ENCODE measurements at places on chromosomes 1 and 21. TPM values are rescaled to one million over a fixed set of nuclear protein-coding genes. Genes with fewer than 3 reads are reported as not detected.

The CSF1 gene
- 6.9 TPM for polyA plus RNA-seq

The NHLH1 gene
- polyA plus RNA-seq = 0.10 TPM

The WDR26 gene
- polyA plus RNA-seq = 94.5 TPM

The FAF1 gene
- polyA plus RNA-seq = 52.6 TPM

DNA sequence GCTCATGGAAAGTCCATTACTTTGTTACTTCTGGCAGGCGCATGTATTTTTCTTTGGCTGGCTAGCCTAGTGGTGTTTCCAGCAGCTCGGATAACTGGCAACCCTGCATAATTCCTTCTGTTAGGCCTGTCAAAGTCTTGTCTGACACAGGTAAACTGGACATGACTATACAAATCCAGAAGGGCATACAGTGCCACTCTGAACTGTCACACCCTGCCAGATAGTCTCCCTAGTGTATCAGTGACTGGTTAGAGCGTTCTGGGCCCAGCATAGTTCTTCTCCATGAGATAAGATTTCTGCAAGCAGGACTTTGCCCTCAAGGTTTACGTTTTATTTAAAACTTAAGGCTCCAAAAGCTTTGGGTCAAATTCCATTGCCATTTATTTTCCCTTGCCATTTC, 177.7 kb upstream of the GORAB start:
- no peak for DNase-seq

DNA sequence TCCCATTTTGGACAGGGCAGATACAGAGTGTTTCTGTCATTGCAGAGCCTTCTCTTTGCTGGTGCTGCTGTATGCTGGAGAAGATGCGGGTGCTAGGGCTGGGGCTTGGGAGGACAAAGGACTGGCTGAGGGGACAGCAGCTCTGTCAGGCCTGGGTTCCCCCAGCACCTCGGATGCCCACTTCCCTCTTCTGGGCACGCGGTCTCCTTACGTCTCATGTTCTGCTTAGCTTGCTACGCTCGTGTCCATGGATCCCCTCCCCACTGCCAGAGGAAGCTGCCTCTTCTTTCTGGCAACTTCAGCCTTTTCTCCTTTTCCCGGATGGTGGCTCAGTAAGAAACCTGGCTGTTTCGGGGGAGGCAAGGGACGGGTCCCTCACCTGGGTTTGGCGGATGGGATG, 75.7 kb downstream of the ARHGEF10L start:
- DNase-seq = no peak

GRCh38 chr1:218383681-218384080, 38.5 kb downstream of the TGFB2 start:
- no peak for DNase-seq

- DNase-seq = no peak
These were observed 2.9 kb upstream of the FBXO6 start for GRCh38 chr1:11661103-11661502.

DNA sequence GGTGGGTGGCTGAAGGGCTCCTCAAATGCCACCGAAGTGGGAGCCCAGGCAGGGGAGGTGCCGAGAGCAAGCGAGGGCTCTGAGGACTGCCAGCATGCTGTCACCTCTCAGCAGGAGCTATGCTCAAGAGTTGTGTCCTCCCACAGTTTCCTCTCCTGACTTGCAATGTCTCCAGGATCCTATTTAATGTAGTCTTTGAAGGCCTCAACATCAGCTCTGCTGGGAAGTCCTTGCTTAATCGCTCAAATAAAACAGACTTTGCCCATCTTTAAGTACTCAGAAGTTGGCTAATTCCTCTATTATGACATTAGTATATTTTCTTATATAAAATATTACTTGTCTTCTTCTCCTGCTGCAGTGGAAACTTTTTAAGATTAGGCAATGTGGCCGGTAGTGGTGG, 154.2 kb upstream of the NRIP1 start:
- DNase-seq = no peak

- no peak for DNase-seq
These were observed 32.4 kb upstream of the AGPAT3 start for GRCh38 chr21:43832648-43833047.

DNA sequence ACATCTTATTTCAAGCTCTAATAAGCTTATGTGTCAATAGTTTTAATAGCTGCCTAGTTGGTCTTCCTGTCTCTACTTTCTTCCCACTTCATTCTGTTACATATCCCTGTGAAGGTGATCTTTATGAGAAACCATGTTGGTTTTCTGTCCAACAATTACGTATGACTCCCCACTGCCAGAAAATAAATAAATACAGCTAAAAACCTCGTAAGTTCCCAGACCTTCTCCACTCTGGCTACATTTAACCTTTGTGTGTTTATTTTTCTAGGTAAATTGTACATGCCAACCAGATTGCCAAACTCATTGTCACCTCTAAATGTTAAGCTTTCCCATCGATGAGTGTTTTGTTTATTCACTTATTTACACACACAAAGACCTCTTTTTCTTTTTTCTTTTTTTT, 147.2 kb downstream of the CRB1 start:
- no peak for DNase-seq

- DNase-seq = no peak
These were observed 94.8 kb downstream of the TGFBR3 start for GRCh38 chr1:91791103-91791502.

DNA sequence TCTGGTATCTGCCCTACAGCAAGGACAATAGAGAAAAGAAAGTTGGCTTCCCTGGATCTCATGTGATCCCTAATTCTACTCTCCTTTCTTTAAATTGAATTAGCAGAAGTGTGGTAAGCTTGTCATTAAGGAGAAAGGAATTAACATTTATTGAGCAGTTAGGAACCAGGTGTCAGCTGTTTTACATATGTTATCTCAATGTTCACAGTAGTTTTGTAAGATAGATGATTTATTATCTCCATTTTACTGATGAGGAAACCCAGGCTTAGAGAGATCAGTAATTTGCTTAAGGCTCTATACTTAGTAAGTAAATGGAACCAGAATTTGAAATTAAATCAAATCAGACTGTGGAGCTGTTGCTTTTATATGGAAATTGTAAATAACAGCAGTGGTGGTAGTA, 8.0 kb downstream of the XPR1 start:
- no peak for DNase-seq

DNA sequence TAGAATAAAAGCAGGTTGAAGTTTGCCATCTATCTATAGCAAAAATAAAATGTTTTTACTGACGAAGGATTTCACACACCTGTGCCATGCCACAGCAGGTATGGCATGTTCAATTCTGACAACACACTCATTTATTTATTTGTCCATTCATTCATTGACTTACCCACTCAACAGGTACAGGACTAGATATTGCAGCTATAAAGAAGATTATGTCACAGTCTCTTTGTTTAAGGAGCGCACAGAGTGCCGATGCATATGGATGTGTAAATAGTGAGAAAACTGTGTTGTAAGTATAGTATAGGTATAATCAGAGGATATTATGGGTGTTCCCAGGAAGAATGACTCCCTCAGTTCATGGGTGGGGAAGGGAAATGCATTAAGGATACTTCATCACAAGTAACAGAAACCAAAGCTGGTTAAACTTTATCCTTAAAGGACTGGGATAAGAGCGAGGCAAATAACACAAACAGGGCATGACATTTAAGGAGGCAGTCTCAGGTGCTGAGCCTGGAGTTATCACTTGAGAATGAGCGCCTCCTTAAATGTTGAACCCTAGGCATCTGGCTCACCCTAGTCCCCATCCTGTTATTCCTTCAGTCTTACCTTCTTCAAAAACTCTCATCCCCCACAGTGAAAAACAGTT, 7.9 kb upstream of the ZRANB2 start:
- DNase-seq = no peak

GRCh38 chr1:22320587-22321344, 130.9 kb upstream of the ZBTB40 start:
- no peak for DNase-seq

DNA sequence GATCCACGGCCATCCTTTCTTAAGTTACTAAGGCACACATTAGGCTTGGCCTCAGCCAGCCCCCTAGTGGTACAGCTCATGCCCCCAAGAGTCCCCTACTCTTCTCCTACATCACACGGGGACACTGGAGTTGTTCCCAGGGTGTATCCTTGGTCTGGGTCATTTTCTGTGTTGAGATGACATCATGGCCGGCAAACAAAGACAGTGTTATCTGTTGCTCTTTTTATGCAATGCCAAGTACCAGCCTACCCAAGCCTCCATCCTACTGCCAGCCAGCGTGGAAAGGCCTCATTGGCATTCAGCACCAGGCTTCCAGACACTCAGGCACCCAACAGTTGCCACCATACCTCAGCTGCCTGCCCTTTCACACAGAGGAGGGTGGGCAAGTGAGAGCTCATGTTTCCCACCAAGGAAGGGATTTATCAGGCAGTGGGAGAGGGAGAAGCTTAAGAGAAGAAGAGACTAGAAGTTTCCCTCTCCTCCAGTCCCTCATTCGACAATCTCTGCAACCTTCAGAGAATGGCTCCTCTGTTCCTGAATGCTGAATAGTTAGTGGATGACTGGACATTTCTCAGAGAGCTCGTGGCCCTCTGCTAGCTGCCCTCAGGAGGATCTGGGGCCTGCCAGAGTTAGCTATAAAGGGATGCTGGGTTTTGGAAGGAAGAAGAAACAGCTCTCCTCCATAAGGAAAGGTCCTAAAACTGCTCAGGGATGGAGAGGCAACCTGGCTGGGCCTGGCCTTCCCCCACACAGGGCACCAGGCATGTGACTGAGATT, 17.7 kb downstream of the CBR1 start:
- no peak for DNase-seq

- DNase-seq = no peak
These were observed 738 bp downstream of the CAMK1G start for GRCh38 chr1:209584231-209584672.

DNA sequence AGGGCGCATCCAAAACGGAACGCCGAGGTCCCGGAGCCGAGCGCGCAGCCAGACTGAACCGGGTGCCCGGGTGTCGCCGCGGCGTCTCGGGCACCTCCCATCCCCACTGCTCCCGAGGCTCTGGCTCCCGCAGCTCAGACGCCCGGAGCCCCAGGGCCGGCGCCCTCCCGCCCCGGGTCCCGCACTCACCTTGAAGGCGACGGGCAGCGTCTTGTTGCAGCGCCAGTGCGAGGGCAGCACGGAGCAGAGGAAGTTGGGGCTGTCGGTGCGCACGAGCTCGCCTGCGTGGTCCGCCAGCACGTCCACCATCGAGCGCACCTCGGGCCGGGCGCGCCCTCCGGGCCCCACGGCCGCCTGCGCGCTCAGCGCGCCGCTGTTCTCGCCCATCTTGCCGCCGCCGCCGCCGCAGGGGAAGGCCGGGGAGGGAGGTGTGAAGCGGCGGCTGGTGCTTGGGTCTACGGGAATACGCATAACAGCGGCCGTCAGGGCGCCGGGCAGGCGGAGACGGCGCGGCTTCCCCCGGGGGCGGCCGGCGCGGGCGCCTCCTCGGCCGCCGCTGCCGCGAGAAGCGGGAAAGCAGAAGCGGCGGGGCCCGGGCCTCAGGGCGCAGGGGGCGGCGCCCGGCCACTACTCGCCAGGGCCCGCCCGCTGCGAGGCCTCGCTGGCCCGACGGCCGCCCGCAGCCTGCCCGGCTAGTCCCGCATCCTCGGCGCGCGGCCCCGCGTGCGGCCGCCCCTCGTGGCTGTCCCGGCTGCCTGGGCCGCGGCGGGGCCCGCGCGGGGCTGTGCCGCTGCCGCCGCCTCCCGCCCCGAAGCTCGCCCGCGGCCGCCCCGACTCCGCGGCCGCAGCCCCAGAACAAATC, 447 bp downstream of the RUNX3 start:
- no peak for DNase-seq

- DNase-seq = no peak
These were observed 5.5 kb downstream of the RNF223 start for GRCh38 chr1:1068517-1069055.

DNA sequence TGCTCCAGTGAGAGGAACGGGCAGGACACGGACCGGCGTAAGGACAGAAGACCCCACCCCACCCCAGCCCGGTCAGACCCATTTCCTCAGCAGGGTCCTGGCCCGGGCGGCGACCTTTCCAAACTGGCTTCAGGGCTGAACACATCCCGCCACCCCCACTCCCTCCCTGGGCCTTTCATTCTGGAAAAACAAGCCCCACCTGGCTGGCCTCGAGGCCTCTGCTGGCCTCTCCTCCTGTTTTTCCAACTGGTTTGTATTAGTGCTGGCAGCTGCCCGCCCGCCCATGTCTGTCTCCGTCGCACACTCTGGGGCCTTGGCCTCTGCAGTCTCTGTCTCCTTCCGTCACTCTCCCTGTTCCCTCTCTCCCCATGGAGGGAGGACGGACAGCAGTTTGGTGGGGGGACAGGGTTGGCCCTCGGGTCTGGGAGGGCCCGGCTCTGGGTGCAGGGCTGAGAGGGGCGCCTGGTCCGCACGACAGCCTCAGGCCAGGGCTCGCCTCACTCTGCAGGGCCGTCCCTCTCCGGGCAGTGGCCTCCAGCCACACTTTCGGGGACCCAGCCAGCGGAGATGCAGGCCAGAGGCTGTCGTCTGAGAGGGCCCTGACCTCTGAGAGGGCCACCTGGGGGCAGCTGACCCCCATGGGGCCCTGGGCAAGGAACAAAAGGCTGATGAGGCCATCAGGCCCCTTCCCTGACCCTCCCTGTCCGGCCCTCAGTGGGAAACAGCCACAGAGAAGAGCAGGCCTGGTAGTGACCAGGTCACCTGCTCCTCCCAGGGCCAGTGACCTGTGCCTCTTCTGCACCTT, 1.5 kb upstream of the MXRA8 start:
- no peak for DNase-seq

- no peak for DNase-seq
These were observed 5.6 kb upstream of the DDOST start for GRCh38 chr1:20666804-20667203.

DNA sequence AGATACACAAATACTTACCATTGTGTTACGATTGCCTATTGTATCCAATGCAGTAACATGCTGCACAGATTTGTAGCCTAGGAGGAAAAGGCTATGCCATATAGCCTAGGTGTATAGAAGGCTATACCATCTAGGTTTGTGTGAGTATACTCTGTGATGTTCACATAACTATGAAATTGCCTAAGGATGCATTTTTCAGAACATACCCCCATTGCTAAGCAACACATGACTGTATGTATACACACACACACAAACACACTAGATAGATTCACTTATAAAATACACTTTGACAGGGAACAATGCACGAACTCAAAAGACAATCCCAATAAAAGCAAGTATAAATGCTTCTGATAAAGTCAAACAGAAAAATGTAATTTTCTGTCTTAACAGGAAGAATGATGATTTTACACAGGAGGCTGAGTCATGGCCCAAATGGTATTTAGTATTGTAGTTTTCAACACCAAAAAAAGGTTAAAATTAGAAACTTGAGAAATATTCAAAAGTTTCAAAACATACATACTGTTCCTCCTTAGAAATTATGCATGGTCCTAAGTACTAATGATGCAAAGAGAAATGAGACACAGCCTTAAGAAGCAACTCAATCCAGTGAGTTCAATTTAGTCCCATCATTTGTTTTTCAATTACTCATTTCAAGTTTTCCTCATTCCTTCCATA, 12.2 kb downstream of the FH start:
- DNase-seq = no peak

Data from renal pelvis (tissue), 12 donors.